ENCODE measurements at places on chromosomes 11 and 22.

GRCh38 chr22:38163844-38164550 is 17.6 kb downstream of the PLA2G6 start:
- DNase-seq: no peak

DNA sequence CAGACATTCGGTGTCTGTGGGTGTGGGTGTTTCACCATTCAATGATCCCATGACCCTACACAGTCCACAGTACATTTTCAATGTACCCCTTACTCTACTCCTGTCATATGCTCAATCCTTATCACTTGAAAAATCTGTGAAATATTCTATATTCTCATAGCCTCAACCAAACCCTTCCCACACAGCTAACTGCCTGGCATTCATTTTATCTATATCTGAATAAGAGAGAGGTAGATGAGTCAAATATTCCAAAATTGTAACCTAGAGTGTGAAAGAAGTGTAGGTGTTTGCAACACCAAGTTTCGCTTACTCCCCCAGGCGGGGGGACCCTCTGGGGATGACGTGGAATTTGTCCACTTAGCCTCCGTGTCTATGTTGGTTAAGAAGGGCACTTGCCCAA is 354.8 kb downstream of the ETS1 start:
- no peak for DNase-seq

DNA sequence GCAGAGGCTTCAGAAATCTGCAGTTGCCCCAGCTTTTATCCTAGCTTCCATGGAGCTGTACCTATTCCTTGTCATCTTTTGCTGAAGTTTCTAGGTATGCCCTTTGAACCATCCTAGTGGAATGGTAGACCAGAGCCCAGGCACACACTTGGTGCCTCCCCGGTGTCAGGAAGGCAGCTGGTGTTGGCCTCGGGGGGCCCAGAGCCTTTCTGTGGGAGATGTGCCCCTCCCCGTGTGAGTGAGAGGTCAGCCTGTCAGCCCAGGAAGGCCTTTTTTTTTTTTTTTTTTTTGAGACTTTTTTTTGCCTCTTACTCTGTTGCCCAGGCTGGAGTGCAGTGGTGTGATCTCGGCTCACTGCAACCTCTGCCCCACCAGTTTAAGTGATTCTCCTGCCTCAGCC is 58.4 kb downstream of the MED15 start:
- no peak for DNase-seq

DNA sequence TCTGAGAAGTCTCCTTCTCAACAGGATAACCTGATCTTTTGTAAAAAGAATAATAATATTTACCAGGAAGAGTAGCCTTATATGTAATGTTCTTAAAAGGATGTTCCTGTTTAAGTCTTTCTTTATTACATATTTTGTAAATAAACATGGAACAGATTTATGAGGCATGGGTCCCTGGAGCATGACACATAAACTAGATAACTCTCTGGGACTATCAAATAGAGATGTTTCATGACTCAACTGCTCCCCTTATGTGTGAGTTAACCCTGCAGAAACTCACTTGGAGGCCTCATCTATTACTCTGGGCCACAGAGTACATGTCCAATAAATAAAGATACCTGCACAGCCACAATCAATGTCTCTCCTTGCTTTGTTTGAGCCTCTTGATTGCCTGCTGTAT is 64.6 kb downstream of the GDPD4 start:
- no peak for DNase-seq

- DNase-seq: peak; percentile 48
Measured at GRCh38 chr22:38397189-38398085, 57.6 kb downstream of the KCNJ4 start.

DNA sequence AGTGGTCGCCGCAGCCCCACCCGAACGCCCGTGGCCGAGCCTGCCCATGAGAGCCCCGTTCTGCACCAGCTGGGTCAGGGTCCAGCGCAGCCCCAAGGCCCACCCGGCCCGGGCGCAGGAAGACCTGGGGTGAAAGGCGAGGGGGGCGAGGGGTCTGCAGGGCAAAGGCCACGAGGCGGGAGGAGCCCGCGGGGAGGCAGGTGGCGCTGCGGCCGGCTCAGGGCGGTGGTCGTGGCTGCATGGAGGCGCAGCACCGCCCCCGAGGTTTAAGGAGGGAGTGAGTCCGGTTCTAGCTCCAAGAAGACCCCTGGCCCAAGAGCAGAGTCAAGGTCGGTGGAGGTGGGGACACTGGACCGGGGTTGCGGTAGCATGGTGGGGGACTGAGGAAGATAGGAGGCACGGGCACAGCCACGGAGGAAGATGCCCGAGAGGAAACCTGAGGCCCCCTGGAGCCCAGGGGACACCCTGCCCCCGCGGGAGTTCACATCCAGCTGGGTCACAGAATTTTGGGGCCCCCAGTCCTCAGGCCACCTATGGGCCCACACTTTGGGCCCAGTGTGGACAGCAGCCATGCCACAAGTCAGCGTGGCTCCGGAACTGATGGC is 514 bp upstream of the HDAC10 start:
- DNase-seq: no peak

GRCh38 chr11:67613313-67613959 is 6.7 kb downstream of the NDUFV1 start:
- no peak for DNase-seq

DNA sequence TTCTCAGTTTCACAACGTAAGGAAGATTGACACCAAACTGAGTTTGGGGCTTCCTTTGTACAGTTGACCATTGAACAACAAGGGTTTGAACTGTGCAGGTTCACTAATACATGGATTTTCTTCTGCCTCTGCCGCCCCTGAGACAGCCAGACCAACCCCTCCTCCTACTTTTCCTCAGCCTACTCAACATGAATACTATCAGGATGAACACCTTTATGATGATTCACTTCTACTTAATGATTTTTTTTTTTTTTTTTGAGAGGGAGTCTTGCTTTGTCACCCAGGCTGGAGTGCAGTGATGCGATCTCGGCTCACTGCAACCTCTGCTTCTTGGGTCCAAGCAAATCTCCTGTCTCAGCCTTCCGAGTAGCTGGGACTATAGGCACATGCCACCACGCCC is 14.6 kb downstream of the RBM4 start:
- DNase-seq: no peak

GRCh38 chr22:48941033-48941902 is 886.4 kb downstream of the BRD1 start:
- no peak for DNase-seq

- peak; percentile 61 for DNase-seq
Measured at GRCh38 chr22:22043296-22044078, 60.9 kb upstream of the TOP3B start.

DNA sequence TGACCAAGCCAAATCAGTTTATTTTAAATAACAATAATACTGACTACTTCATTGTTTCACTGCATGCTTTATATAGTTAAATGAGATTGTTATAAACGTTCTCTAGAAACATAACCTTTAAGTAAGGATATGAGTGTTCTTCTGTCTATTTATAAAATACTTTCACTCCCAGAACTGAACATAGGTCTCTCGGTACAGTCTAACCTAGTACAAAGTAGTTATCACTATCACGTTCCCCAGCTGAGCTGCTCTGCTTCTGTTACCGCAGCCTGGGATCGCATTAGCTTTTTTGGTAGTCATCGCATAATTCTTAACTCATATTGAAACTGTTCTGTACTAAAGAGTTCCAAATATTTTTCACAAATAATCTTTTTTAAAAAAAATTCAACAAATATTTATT is 143.6 kb downstream of the WNT11 start:
- peak; percentile 74 for DNase-seq

GRCh38 chr11:69035946-69036340 is 12.8 kb upstream of the TPCN2 start:
- no peak for DNase-seq

DNA sequence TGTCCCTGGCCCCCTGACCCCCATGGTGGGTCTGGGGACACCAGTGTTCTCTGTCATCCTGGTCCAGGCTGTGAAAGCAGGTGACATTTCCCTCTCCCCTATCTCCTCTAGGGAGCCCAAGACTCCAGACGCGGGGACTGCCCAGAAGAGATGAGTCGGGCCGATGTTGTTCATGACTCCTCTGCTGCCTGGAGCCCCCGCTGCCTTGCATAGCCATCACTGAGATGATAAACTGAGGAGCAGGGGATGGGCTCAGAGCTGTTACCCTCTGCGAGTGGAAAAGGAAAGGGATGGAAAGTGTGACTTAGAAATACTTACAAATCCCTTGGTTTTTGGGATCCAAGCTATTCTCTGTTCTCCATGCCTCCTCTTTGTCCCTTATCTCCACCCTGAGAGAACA is 209.6 kb downstream of the DSCAML1 start:
- DNase-seq: no peak

GRCh38 chr11:75561426-75562047 is 516 bp upstream of the SERPINH1 start:
- no peak for DNase-seq

DNA sequence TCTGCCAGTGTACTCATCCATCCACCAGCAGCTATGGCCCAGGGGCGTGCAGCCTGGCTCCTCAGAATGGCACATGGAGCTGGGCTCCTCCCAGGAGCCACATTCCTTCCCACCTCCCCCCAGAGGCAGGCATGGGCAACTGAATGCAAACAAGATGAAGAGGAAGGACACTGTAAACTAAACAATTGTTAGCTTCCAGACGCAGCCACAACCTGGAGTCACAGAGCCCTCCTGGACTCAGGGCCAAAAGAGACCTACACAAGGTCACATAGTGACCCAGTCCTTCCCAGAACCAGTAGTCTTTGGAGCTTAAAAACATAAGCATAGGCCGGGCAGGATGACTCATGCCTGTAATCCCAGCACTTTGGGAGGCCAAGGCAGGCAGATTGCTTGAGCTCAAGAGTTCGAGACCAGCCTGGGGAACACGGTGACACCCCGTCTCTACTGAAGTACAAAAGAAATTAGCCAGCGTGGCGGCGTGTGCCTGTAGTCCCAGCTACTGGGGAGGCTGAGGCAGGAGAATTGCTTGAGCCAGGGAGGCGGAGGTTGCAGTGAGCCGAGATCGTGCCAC is 30.7 kb upstream of the CLDN5 start:
- no peak for DNase-seq

GRCh38 chr22:24037851-24038765 is 27.0 kb downstream of the CABIN1 start:
- DNase-seq: no peak

DNA sequence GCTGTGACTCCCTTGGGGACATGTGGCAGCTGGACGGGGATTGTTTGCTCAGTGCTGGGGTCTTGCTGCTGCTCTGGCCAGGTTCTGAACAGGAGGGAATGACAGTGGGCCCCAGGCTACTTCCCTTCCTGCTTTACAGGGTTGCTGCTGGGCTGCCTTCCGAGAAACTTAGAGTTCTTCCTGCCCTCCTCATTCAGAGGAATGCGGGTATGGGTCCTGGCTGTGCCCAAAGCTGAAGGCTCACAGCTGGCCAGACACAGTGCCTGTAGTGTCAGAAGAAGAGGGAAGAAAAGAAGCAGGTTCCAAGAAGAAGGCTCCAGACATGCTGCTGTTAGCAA is 108.3 kb upstream of the PARVA start:
- DNase-seq: no peak

DNA sequence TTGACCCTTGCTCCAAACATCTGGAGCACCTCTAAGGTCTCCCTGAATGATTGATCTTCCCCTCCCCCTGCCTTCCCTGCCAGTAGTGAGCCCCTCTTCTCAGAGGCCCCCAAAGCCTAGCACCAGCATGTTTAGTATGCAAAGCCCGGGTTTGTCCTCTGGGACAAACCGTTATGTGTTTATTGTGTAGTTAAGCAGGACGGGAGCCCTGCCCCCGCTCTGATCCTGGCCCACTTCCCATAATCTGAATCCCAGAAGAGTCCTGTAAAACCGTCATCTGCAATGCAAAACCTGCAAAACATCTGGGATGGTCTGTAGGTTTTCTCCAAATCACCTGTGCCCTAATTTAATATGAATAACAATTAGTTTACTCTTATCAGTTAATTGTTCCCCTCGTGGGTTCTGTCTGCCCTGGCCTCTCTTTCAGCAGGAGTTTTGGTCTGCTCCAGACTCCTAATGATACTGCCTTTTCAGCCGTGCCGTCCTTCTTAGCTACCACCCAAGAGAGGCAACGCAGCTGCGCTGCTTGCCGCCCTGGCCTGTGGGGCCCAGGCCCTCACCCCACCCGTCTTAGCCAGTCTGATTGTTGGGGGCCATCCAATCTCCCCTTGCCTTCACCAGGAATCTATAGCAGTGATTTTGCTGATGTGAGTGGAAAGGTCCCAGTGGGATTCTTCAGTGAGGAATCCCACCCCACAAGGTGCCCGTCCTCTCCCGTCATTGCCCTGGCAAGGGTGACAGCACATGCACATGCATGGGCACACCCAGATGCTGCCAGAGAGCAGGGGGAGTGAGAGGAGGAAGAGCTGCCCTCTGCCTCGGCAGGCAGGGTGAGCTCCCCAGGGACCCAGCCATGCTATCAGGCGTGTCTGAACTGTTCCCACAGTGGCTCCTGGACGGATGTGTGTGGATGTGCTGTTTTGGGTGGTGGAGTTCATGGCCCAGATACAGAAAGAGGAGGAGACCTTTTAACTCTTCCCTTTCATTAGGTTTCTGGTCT is 3.0 kb upstream of the B3GAT1 start:
- no peak for DNase-seq

DNA sequence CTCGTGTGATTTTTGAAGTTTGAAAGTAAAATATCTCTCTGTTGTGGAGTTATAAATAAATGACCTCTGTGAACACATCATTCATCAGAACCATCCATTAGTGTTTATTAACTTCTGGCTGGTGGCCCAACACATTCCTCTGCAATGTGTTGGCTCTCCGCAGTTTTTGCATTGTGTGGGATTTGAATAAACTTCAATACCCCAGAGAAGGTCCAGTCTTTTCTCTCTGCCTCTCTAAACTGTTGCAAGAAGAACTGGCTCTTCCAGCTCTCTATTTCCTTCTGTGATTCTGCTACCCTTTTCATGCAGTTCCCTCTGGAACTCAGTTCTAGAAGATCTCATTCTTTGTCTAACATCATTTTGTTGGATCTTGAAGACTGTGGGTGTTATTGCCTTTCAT is 125.0 kb upstream of the ARHGAP42 start:
- no peak for DNase-seq

DNA sequence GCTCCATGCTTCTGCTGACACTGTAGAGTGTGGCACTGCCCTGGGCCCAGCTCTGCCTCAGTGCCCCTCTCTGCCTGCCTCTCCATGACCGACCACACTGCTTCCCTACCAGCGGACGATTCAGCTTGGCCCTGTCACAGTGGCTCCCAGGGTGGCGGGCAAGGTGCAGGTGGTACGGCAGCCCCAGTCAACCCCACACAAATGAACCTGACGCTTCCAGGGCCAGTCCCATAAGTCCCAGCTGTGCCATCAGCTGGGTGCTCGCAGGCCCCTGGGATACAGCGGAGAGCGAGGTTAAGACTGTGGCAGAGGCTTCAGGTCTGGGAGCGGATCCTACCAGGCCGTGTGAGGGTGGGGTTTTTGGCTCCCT is 134.8 kb downstream of the LDLRAD3 start:
- DNase-seq: no peak

DNA sequence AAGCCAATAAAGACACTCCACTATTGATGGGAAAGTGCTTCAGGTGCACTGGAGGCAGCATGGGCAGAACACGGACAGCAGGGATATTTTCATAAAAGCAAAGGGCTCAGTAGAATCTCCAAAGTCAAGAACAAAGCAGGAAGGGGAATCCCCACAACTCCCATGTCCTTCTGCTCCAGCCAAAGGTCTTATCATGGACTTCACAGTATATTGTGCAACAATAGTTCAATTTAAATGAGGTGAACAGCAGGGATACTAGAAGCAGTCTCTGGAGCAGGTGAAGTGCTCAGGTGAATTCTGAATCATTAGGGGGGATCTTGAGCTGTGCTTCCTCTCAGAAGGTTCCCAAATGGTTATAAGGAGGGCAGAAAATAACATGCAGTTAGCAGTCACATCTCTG is 6.6 kb upstream of the OR2D2 start:
- no peak for DNase-seq

- no peak for DNase-seq
Measured at GRCh38 chr22:19811211-19811621, 43.5 kb downstream of the GNB1L start.

- DNase-seq: no peak
Measured at GRCh38 chr22:28949788-28950187, 66.4 kb downstream of the ZNRF3 start.
